GM06990 (cell line): ENCODE measurements at places on chromosomes 1 and 21.

GRCh38 chr1:206663362-206663761 is 21.3 kb upstream of the MAPKAPK2 start:
- DNase-seq, result no peak

- DNase-seq, result no peak
Measured at GRCh38 chr1:160004001-160004400, 27.8 kb downstream of the PIGM start.

DNA sequence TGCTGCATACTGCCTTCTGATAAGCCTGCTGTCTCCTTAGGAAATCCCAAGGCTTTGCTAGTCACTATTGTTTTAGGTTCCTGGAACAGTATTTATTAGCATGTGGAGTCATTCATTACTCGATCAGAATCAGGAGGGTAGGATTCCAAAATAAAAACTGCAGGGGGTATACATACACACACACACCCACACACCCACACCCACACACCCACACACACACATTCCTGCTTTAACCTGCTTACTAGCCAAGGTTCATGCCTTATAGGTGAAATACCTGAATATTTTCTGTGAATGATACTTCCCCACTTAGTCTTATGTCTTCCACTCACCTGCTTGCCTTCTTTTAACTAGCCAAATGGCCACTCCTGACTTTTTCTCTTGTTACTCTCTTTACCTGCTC is 325.1 kb downstream of the ADGRL2 start:
- DNase-seq, result no peak

- no peak for DNase-seq
Measured at GRCh38 chr1:226604560-226605317, 56.2 kb downstream of the STUM start.

GRCh38 chr1:117570988-117571409 is 34.8 kb upstream of the TENT5C start:
- DNase-seq, result no peak

GRCh38 chr1:173210716-173211231 is 3.6 kb upstream of the TNFSF4 start:
- DNase-seq, result no peak

DNA sequence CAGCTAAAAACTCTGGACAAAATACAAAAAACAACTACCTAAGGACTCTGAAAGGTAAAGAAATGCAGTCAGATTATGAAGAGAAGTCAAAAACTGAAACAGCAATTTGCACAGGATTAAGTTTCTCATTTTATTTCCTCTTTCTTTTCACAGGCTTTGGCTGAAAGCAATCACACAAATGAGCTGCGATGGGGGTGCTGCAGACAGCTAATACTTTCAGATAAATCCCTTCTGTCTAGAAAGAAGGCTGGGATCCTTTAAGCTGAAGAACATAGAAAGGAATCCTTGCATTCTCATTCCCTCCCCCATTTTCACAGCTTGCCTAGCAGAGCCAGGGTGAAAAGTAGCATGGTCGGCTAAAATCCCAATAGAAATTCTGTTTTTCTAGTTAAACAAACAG is 32.0 kb upstream of the PRDX6 start:
- no peak for DNase-seq

- DNase-seq, result peak; percentile 5
Measured at GRCh38 chr1:81799939-81800694, 617 bp upstream of the ADGRL2 start.

- DNase-seq, result no peak
Measured at GRCh38 chr21:44988607-44989536, 49.0 kb downstream of the SLX9 start.

- no peak for DNase-seq
Measured at GRCh38 chr1:167543199-167543990, 10.2 kb downstream of the CREG1 start.

DNA sequence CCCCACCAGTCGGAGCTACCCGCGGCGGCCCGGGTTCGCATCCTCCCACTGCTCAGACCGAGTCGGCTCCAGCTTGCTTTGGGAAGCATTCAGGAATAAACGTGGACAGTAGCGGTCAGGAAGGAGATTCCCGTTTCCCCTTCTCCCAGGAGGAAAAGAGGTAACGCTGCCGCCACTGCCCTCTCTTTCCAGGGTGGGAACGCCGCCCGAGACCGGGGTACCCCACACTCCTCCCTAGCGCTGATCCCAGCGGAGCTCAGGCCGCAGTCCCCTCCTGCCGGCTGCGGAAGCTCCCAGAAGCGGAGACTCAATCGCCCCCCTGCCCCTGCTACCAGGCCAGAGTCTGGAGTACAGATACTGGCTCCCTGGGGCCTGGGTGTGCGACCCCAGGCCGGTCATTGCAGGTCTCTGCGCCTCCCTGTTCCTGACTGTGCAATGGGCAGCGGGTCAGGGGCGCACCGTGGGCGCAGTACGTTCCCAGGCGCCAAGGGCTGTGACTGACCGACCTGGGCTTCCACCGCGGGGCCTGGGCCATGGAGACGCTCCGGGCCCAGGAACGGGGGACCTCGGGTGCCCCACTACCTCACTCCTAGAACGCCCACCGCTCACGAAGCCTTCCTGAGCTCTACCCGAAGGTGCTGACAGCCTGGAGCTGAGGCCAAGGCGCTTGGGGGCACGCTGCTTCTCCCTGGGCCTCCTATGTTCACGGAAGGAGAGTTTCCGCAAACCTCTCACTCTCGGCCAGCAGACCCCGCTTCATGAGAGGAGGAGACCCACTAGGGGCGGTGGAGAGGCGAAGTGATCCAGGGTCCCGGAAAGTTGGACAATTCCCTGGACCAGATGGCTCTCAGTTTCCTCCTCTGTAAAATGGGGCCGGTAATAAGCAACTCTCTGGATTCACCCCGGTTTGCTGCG is 7.8 kb downstream of the DMRTA2 start:
- no peak for DNase-seq

DNA sequence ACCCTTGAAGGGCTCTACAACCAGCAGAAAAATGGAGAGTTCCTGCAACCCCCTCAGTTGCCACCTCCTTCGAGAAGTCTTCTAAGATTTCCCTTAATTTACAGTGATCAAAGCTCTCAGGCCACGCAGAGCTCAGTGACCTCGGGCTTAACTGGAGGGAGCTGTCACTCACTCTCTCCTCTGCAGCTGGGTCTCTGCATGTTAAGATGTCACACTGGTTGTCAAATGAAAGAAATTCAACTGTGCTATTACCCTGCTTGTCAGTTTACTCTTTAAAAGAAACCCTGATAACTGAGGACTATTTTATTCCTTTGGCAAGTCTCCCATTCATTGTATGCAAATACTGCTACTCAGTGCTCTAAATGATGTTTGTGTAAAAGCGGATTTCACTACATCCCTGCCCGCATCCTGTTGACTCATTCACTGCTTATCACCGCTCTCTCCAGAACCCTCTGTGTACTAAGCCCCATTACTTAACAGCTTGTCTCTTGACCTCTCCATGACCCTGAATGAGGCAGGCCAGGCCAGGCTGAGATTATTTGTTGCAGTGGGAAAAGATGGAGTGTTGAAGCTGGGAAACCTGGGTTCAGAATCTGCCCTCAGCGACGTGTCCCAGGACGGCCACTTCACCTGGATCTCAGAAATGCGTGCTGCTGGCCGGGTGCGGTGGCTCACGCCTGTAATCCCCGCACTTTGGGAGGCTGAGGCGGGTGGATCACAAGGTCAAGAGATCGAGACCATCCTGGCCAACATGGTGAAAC is 13.7 kb downstream of the DHRS3 start:
- no peak for DNase-seq

GRCh38 chr1:31020007-31020790 is 45.3 kb downstream of the PUM1 start:
- no peak for DNase-seq

GRCh38 chr21:35399002-35399530 is 350.0 kb upstream of the RUNX1 start:
- no peak for DNase-seq

DNA sequence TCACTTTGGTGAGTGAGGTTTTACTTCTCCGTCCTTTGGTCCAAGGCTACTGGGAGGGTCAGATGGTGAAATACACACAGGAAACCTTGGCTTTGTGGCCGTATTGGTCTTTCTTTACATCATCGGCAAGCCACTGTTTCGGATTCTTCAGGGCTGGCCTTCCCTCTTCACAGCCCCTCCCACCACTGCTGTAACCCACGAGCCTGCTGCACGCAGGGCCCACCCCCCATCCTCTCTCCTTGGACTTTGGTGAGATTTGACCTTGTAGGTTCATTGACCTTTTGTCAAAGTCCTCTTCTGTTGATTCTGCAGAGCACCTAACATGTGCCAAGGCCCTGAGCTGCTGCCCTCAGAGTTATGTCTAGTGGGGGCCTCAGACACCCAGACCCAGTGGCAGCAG is 328.6 kb downstream of the CAMTA1 start:
- no peak for DNase-seq

GRCh38 chr1:3948344-3948743 is 48.3 kb upstream of the C1orf174 start:
- no peak for DNase-seq

DNA sequence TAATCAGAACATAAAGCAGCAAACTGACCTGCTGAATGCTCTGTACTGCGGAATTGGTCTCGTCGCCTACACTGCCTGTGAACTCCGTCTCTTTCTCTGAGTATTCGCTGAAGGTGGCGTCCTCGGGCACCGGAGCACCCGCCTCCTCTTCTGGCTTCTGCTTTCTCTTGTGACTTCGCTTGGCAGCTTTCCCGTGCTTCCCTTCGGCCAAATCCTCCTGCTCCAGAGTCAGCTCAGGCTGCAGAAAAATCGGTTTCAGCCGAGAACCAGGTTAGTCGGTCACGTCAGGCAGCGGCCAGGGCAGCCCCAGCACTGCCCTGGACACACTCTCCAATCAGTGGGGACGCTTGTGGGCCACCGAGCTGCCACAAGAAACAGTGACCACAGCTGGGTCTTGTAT is 35.8 kb upstream of the RIPK4 start:
- no peak for DNase-seq

DNA sequence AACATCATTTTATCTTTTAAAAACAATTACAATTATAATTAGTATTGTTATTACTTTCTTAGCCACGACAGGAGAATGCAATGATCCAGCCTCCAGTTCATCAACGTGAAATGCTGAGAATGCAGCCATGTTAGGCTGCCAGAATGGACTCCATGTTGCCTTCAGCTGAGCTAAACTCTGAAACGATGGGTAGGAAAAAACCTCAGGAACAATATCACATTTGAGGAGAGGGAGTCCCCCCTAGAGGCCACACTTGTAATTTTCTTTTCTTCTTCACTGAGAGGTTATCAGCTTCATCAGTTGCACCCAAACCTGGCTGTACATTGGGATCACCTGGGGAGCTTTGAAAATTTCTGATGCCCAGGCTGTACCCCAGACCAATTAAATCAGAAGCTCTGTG is 34.6 kb upstream of the DNAH14 start:
- no peak for DNase-seq

DNA sequence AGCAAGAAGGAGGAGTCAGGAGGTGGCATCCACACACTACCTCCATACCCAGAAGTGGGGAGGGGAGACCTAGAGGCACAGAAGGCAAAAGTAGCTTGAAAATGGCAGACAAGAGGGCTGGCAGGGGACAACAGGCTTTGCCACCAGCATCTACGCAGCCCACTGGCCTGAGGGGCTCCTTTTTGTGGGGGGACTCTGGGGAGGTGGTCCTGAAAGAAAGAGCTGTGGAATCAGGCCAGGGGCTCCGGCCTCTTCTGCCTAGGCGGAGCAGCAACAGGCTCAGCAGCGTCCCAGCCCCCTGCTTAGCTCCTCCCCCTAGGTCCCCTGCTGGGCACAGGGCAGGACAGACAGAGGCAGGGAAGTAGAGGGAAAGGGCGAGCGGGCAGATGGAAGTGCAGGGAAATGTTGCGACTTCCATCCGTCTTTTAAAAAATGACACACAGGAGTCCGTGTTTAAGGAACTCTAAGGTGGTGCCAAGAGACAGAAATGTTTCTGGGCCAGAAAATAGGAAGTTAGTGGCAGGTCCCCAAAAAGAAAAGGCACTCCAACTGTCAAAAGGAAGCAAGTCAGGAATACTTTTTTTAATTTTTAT is 10.0 kb upstream of the LEFTY2 start:
- no peak for DNase-seq

DNA sequence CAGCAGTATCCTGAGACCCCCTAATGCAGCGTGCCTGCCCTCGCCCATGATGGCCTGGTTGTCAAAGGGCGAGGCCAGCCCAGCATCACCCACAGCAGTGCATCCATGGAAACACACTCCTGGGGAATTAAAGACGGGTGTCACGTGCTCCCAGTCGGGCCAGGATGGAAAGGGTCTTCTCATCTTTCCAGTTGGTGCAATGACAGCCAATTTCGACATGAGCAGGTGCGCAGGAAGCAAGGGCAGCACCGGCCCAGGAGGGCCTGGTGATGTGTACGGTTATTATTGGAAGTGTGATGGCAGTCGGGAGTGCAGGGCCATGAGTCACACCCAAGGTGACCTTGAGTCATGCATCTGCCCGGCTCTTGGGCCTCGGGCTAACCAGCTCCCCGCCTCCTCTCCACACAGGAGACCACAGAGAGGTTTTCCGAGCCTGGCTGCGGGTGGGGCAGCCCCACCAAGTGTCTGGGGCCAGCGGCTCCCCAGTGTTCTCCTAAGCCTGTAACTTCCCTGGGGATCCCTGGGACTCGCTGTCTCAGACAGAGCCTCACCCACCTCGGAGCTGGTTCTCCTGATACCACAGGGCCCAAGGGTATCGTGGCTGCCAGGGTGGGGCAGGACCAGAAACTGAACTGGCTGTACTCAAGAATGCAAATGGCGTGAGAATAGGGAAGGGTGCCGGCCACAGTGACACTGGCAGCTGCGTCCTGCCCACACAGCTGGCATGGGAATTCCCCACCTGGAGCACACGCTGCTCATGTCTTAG is 119.8 kb downstream of the SIK1 start:
- DNase-seq, result peak; percentile 48

- DNase-seq, result no peak
Measured at GRCh38 chr1:206005778-206006180, 2.6 kb upstream of the RAB7B start.

- DNase-seq, result no peak
Measured at GRCh38 chr1:151032164-151032563, 4.2 kb upstream of the BNIPL start.
